ENCODE measurements at places on chromosomes 2 and 18.
A peak's percentile ranks its signal among the peaks of the same experiment; 100 is the strongest.

- DNase-seq: no peak
These were observed 7.7 kb upstream of the TTC39C start for GRCh38 chr18:24006712-24007313.

GRCh38 chr2:171407030-171407675 is 26.6 kb downstream of the METTL8 start:
- peak; percentile 46 for DNase-seq

DNA sequence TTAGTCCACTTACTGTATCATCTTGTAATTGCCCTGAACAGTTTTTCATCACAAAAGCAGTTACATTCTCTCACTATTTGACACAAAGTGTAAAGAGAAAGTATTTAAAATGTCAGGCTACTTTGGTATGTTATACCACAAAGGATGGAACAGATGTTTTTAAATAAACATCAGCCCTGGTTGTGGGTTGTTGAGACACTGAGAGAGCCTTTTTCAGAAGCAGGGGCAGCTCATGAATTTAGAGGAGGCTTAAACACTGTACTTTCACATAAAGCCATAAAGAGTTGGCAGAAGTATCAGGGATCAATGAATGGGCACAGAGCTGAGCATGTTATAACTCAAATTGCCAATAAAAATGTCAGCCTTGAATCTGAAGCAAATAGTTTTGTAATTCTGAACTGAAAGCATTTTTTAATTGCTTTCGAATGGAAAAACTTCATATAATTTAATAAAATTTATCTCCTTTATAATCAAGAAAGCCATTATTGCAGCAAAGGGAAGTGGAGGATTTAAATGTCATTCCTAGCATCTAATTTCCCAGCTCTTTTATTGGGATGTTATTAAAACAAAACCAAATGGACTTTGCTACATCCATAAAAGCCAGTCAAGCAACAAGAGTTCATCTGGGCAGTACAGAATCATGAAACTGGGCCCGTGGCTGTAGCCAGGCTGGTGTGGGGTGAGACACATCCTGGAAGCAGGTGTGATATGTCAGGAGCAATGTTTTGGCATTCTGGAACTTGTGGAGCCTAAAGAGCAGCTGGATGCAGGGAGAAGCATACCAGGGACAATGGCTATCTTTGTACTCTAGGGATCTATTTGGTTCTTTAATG is 95.1 kb upstream of the NT5C1B start:
- no peak for DNase-seq

DNA sequence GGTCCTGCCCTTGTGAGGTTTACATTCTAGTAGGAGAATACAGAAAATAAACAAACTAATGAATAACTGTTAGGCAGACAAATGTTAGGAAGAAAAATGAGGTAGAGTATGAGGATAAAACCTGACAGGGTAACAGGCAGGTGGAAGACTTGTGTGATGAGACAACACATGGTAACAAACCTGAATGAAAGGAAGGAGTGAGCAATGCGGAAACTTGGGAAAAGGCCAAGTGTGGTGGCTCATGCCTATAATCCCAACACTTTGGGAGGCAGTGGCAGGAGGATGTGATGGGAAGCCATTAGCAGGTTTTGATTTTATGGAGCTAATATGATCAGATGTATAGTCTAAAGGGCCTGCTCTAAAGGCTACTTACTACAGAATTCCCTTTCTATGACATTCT is 74.2 kb downstream of the INO80D start:
- no peak for DNase-seq

DNA sequence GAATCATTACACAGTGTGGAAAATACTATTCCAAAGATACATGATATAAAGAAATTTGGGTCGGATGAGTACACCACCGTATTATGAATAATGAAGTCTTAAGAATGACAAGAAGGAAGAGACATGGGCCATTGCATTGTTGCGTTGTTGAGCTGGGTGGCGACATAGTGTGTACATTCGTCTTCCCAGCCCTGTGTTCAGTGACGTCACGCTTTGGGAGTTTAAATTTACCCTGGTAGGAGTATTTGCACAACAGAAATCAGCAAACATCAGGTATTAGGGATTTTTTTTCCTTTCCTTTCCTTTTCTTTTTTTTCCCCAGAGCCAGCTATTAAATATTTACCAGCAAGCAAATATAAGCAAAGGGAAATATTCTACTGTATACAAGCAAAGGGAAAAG is 347.2 kb upstream of the NETO1 start:
- DNase-seq: no peak

GRCh38 chr2:191566344-191566743 is 111.6 kb upstream of the NABP1 start:
- peak; percentile 75 for DNase-seq

DNA sequence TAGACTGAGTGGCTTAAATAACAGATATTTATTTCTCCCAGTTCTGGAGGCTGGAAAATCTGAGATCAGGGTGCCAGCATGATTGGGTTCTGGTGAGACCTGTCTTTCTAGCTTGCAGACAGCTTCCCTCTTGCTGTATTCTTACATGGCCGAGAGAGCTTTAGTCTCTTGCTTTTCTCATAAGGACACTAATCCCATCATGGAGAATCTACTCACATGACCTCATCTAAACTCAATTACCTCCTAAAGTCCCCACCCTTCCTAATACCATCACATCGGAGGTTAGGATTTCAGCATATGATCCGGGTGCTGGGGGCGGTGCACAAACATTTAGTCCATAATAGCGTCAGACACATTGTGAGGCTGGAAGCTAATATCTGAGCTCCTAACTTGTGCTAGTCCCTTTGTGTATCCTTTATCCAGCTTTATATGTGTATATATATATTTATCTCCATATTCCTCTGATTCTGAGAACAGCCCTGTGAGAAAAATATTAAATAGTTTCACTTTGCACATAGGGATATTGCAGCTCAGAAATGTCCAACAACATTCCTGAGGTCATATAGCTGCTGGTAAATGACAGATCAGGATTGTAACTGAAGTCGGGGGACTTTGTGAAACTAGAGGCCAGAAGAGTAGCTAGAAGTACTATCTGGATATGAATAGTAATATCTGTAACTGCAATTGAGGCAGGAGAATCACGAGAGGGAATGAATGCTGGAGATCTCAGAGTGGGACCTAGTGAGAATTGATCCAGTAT is 28.9 kb downstream of the MARCHF4 start:
- DNase-seq: no peak

- DNase-seq: no peak
These were observed 86.4 kb downstream of the LIMS1 start for GRCh38 chr2:108620656-108621055.

GRCh38 chr2:236577481-236578410 is 8.1 kb downstream of the ACKR3 start:
- DNase-seq: no peak

GRCh38 chr2:23241611-23242245 is 143.3 kb upstream of the KLHL29 start:
- DNase-seq: no peak

DNA sequence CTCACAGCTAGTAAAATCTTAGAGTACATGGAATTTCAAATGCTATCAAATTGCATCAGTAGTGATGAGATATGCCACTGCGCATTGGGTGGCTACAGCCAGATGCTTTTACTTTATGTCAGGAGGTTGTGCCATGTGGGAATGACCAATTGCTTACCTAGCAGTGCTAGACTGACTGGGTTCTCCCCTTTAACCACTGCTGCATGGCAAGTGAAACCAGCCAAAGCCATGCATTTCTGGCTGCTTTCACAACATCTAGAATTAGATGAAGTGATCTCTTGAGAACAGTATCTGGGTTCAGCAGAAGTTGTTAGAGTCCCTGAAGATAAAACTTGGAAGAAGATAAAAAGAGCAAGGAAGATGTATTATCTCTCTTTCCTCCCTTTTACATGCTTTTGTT is 1174.2 kb upstream of the CDH2 start:
- DNase-seq: no peak

DNA sequence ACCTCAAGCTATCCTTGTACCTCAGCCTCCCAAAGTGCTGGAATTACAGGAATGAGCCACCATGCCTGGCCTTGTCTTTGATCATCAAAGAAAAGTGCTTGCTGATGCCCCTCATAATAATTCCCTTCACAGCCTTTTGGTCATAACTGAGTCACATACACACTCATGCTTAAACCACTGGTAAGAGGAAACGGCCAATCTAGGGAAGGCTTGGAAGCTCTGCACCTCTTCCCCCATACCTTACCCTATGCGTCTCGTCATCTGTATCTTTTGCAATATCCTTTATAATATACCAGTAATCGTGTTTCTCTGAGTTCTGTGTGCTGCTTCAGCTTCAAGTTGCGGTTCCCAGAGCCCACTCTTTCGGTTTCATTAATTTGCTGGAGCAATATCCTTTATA is 4.8 kb upstream of the RNF138 start:
- DNase-seq: peak; percentile 43

DNA sequence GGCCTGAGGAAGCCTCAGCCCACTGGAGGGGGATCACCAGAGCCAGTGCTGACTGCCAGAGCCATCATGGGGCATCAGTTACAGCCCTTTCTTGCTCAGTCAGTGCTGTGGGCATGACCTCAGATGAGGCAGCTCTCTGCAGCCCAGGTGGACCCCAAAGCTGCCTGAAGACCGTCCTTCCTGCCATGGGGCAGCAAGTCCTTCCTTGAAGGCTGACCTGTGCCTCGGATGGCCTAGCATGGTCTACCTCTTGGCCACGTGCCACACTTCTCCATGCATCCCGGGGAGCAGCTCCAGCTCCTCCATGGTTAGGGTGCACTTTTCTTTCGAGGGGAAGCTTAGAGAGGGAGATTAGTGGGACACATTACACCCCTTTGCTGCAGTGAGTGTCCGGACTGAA is 233.4 kb downstream of the VAPA start:
- no peak for DNase-seq

DNA sequence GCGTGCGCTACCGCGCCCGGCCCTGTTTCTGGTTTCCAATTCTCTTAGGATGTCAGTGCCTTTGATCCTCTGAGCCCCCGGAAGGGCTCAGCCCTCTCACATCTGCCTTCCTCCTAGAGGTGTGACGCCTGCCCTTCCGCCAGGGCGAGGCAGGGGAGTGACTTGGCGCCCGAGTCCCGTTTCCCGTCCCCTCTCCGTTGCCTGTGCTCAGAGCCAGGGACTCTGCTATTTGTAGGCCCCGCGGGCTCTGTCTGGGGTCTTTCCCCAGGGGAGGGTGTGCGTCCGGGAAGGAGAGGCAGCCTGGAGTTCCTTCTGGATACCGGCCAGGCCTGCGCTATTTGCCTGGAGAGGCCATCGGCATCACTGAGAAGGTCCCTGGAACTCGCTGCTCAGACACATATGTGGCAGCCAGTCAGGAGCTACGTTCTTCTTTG is 103.7 kb upstream of the TAF1B start:
- DNase-seq: no peak

DNA sequence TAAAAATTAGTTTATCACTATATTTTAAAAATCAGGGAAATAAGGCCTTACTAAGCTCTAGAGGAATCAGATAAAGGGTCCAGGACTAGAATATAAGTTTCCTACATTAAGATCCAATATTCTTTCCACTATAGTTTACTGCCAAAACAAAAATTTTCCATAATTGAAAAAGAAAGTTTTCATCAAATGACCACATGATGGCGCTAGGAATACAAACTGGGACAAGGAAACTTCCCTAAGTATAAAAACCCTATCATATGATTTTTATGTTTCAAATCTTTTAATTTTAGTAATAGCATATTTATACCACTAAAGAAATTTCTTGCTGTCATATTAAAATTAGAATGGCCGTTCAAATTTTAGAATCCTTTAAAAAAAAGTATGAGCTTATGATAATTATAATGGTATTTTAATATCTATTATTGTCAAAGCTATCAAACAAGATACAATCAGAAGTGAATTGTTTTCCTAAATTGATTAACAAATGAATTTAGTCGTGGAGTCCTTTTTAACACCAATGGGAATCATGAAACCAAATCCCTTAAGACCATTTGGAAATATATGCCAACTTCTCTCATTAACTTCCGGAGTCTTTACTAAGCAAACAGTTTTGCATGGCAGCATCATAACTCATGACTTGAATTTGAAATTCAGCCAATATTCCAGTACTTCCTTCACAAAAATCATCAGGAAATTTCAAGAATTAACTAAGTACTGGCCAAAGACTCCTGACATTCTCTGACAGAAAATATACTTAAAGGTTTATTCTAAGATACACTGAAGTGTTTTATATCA is 70.3 kb downstream of the SCN1A start:
- DNase-seq: peak; percentile 31

- DNase-seq: no peak
These were observed 101.7 kb upstream of the PGAP1 start for GRCh38 chr2:197028230-197028629.

GRCh38 chr2:178282075-178282815 is 87.9 kb downstream of the OSBPL6 start:
- DNase-seq: no peak

DNA sequence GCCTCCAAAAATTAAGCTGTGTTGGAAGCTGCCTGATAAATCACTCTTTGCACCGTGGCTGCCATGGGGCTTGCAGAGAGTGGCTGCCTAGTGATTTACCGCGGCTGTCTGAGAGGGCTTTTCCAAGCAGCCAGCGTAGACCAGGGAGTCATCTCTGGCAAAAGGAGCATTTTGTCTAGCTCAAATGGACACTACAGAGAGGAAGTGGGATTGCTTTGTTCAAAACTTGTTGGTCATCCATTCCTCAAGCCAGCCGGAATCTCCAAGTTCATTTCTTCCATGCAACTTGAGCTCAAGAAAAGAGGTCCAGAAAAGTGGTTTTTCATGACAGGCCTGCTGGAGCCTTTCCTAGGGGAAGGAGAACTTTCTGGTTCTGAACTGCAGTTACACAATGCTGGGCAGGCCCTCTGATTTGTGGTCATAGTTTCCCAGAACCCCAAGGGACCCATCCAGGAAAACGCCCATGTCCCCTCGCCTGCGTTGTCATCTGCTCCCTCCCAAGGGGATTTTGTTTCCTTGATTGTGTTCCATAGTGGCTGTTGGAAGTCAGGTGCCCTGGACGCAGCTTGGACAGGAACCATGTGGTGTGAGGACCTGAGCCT is 108.1 kb downstream of the TRIB2 start:
- peak; percentile 18 for DNase-seq

DNA sequence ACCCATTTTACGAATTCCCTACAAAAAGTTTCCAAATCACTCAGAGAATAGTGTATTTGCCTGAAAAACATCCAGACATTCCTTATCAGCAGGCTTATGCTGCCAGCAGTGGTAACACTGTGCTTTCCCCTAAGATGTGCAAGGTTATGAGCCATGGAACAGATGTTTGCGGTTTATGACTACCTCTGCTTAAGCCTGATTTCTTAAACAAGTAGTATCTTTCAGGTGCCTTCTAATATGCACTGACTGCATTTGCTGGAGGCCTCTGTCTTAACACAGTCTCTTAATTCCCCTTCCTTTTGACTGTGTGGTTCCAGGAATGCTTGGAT is 54.8 kb downstream of the CDC42EP3 start:
- DNase-seq: no peak

GRCh38 chr18:44896846-44897245 is 216.2 kb downstream of the SETBP1 start:
- no peak for DNase-seq

- DNase-seq: no peak
These were observed 166.3 kb upstream of the NYAP2 start for GRCh38 chr2:225233234-225233633.

- DNase-seq: no peak
These were observed 22.7 kb downstream of the PDE1A start for GRCh38 chr2:182404092-182404491.

- no peak for DNase-seq
These were observed 34.7 kb downstream of the ROCK2 start for GRCh38 chr2:11309706-11310105.

Data from NB4 (cell line).